Right forelimb (tissue), 1 donor: ENCODE measurements at places on chromosomes 5 and 9.

GRCh38 chr5:102713278-102713677, 41.8 kb upstream of the PAM start:
- DNase-seq: no peak

DNA sequence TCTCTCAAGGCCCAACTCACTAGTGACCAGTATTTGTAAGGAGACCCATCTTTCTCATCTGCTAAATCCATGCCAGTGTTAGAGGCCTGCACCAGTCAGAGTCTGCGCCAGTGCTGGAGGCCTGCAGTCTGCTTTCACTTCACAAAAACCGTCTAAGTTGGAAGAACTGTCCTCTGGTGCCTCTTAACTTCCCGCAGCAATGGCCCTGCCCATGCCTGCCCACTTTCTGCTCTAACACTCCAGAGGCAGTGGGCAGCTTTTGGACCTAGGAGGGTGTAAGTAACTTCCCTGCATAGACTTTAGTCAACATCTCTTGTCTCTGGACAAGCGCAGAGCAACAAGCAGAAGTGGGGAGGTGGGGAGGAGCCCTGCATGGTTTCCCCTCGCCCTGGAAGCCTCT, 152.9 kb downstream of the AUH start:
- DNase-seq: no peak

DNA sequence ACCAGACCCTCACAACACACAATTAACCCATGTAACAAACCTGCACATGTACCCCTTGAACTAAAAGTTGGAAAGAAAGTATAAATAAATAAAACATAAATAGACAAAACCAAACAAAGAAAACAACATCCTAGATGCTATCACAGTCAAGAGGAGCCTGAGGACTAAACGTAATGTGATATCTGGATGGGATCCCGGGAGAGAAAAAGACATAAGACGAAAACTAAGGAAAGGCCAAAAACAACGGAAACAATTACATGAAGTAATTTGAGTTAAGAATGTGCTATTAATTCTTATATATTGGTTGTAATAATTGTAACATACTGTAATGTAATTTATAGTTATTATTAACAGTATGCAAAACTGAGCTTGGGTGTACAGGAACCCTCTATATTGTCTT, 793.9 kb downstream of the SEMA5A start:
- DNase-seq: no peak

DNA sequence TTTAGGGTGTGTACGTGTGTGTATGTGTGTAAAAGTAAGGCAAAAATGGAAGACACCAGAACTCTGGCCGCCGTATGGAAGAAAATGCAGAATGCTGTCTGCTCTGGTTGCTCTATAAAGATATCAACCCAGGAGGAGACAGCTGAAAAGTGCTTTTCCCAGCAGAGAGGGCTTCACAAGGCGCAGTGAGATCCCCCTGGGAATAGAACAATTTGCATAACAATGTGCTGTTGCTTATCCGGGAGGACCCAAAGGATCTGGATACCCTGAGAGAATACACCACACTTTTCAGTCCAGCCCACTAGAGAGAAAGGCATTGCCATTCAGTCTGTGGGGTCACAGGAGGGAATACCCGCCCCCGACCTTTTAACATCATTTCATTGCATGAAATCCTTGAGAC, 230.6 kb downstream of the EBF1 start:
- DNase-seq: no peak

GRCh38 chr5:154191467-154192261, 1.1 kb downstream of the GALNT10 start:
- DNase-seq: no peak

DNA sequence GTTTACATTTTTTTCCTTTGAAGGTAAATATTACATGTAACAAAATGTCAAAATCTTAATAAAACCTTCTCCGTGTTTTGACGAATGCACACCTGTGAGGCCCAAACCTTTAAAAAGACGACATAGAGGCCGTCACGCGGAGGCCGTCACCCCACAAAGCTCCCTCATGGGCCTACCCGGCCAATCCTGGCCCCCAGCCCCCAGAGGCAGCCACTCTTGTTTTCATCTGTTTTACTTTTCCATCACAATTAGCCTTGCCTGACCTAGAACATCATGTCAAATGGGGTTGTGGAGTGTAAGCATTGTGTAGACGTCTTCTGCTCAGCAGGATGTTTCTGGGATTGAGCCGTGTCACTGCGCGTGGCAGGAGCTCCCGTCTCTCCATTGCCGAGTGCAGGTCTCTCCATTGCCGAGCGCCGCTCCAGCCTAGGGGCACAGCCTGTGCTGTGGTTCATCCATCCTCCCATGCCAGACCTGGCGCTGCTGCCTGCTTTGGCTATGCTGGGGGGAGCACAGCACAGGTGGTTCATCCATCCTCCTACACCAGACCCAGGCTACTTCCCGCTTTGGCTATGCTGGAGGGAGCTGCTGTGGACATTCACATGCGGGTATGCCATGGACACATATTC, 52.2 kb upstream of the IRX4 start:
- DNase-seq: no peak
